ENCODE measurements at places on chromosomes 12 and 14.

GRCh38 chr12:110687396-110688169 lies 1.3 kb downstream of the HVCN1 start:
- peaks cover 30% of the 10 kb centered on the region for H3K27me3 ChIP-seq
- no peak overlapping the region for H3K27ac ChIP-seq
- DNase-seq, result no peak
- no peaks in the 10 kb centered on the region for H3K36me3 ChIP-seq
- H3K4me1 ChIP-seq, result peaks cover 7% of the 10 kb centered on the region

GRCh38 chr14:61438497-61438859 lies 117.1 kb downstream of the PRKCH start:
- no peak for DNase-seq
- peaks cover 14% of the 10 kb centered on the region for H3K27me3 ChIP-seq
- H3K27ac ChIP-seq, result no peak overlapping the region
- H3K4me3 ChIP-seq, result no peak overlapping the region
- peaks cover 4% of the 10 kb centered on the region for H3K4me1 ChIP-seq

- peaks cover 20% of the 10 kb centered on the region for H3K27me3 ChIP-seq
- peak overlapping the region; percentile 76 for H3K27ac ChIP-seq
- H3K4me3 ChIP-seq, result no peak overlapping the region
- H3K36me3 ChIP-seq, result peaks cover 8% of the 10 kb centered on the region
- DNase-seq, result peak; percentile 100
These were observed 35.6 kb downstream of the DGLUCY start for GRCh38 chr14:91149462-91149861.

DNA sequence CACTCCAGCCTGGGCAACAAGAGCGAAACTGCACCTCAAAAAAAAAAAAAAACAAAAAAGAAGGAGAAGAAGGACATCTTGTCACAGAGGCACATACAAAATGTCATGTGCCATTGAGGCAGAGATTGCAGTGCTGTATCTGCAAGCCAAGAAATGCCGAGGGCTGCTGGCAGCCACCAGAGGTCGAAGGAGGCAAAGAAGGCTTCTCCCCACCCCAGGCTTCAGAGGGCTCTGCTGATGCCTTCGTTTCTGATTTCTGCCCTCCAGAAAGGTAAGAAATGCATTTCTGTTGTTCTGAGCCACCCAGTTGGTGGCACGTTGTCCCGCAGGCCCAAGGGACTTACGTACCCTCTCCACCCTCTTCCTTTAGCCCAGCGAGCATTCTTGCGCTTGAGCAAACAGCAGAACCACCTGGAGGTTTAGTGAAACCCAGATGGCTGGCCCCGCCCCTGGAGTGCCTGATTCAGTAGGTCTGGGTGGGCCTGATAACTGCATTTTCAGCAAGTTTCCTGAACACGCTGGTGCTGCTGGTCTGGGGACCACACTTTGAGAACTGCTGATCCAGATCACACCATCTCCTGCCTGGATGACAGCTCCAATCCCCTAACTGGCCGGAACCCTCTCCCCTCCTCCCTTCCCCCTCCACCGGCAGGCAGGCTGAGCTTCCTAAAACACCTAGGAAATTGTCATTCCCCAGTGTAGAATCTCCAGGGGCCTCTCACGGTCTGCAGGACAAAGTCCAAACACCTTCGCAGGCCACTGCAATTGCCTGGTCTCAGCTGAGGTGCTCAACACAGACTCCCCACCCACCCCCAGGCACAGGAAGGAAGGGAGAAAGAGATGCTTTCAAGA lies 21.1 kb upstream of the SCARB1 start:
- H3K27me3 ChIP-seq, result no peaks in the 10 kb centered on the region
- H3K4me1 ChIP-seq, result peaks cover 2% of the 10 kb centered on the region
- no peak for DNase-seq
- H3K36me3 ChIP-seq, result no peaks in the 10 kb centered on the region

GRCh38 chr14:70896981-70897380 lies 10.3 kb upstream of the PCNX1 start:
- H3K27me3 ChIP-seq, result no peaks in the 10 kb centered on the region
- no peak for DNase-seq
- H3K4me1 ChIP-seq, result peaks cover 12% of the 10 kb centered on the region
- no peak overlapping the region for H3K4me3 ChIP-seq
- H3K27ac ChIP-seq, result peak overlapping the region; percentile 61

DNA sequence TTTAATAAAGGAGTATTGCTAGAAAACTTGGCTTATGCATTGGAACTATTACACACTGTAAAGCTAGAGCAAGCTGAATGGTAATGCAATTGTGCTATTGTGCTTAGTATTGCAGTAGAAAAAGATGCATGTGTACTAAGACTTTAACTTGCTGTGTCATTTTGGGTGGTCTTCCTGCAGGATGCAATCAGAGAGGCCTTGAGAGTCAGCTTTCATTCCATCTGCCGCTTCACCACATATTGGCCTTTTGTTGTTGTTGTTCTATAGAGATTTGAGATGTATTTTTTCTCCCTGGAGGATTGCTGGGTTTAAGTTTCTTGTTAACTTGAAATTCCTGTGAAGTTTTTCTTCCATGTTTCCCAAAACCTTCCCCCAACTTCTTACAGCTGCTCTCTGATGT lies 449.7 kb downstream of the TMTC2 start:
- H3K4me3 ChIP-seq, result no peak overlapping the region
- no peaks in the 10 kb centered on the region for H3K36me3 ChIP-seq
- no peak for DNase-seq
- H3K4me1 ChIP-seq, result no peaks in the 10 kb centered on the region
- H3K27ac ChIP-seq, result no peak overlapping the region

DNA sequence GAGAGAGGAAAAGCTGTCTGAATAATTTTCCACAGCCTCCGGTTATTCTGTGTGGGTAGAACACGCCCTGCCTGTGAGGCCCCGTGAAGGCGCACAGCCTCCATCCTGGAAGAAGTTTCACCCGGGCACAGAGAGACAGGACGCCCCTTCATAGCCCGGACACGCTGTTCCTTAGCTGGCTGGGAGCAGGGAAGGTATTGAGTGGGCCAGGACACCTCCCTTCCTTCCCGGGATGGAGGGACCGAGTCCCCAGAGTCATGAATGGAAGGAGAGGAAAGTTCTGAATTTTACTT lies 135.5 kb downstream of the GCH1 start:
- no peak for DNase-seq
- no peak overlapping the region for H3K4me3 ChIP-seq
- H3K27me3 ChIP-seq, result no peaks in the 10 kb centered on the region

DNA sequence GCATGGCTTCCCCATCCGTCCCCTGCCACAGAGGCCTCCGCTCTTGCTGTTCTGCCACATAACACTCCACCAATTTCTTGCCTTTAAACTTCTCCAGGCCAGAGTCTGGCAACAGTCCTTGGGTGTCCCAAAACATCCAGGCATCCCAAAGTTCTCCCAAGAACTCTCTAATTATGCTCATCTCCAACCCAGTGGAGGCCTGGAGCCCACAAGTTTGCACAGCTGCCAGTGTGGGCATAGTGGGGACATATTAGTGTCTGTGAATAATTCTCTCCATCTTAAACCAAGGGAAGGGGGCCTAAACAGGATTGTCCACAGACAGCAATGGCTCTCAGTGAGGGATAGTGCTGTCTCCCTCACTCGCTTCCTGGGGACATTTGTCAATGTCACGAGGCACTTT lies 124.8 kb downstream of the NUAK1 start:
- no peaks in the 10 kb centered on the region for H3K27me3 ChIP-seq
- peaks cover 3% of the 10 kb centered on the region for H3K4me1 ChIP-seq
- H3K4me3 ChIP-seq, result no peak overlapping the region
- H3K27ac ChIP-seq, result no peak overlapping the region
- H3K36me3 ChIP-seq, result no peaks in the 10 kb centered on the region

Measured in IMR-90 (cell line).